ENCODE measurements at places on chromosomes 16 and 17.
A peak's percentile ranks its signal among the peaks of the same experiment; 100 is the strongest.

- no peak for DNase-seq
Observed at GRCh38 chr17:2057175-2057759, 2.4 kb downstream of the HIC1 start.

DNA sequence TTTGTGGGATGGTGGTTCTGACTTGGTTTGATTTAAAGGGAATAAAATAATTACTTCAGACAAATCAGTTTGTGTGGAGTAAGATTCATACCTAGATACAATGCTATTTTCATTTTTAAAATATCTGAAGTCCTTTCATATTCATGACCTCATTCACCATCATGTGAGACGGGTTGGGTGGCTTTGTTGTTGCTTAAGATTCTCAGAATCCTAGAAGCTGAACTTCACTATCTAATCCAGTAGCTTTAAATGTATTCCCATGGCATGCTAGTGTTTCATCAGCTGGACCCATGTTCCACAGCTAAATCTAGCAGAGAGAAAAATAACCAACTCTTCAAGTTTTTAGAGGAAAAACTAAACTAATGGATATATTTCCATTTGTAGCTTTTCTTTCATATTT lies 2.7 kb upstream of the AMFR start:
- DNase-seq: no peak

- DNase-seq: no peak
Observed at GRCh38 chr17:82173351-82174041, 39.1 kb downstream of the CCDC57 start.

DNA sequence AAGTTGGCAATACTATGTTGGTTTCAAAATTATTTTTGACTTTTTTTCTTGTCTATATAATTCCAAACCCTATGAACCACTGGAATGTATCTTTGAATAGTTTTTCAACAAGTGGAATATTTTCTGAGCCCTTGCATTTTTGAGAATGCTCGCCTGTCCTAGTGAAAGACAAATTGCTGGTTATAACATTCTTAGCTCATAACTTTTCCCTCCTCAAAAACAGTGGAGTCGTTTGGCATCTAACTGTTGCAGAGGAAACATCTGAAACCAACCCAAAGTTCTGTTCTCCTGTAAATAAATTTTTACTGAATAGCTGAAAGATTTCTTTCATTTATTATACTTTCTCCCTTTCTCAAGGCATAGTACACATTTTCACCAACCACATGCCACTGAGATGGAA lies 11.3 kb upstream of the COX10 start:
- no peak for DNase-seq

- DNase-seq: peak; percentile 65
Observed at GRCh38 chr17:50055426-50056216, at the start of gene ITGA3. Gene ITGA3 (plus strand): TSS chr17:50056110. CDS start chr17:50056440, 330 bp downstream.

DNA sequence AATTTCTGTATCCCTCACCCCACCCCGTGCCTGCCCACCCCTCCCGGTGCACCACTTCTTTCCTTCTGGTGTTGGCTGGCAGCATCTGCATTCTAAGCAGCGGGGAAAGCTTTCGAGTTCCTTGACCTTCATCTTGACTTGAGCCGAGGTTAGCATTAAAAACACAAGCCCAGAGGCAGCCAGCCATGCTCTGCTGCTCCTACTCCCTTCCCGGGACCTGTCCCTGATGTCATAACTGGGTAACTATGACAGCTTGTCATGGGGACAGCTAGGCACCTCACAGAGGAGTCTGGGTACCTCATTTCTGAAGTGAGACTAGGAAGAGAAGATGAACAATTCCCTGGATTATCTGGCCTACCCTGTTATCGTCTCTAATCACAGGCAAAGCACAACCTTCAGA lies at the start of gene CFAP97D1:
CFAP97D1 (plus strand) TSS at position 301 of the 400 bp plus-strand sequence; CDS start at position 329, 28 bp downstream.
- no peak for DNase-seq

GRCh38 chr17:82901356-82901755 lies 61.5 kb upstream of the ZNF750 start:
- no peak for DNase-seq
